CD4-positive, alpha-beta T cell (primary cell): ENCODE measurements at places on chromosomes 2 and 18.

GRCh38 chr18:63299837-63300745, 19.5 kb downstream of the BCL2 start:
- DNase-seq = no peak

GRCh38 chr2:117983040-117983439, 30.8 kb downstream of the CCDC93 start:
- DNase-seq = no peak

DNA sequence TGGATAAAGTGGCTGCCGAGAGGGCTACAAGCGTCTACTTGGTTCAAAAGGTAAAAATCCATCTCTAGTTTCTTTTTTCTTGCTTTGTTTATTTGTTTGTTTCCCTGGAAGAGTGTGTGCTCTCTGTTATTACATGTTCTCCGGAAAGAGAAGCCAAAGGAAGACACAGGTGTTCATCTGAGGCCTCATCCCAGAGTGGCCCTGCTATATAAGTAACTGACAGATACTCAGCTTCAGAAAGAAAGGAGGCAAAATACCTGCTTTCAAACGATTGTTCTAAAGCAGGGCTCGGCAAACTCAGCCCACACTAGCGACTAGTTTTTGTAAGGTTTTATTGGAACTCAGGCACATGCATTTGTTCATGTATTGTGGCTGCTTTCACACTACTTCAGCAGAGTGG, 140.0 kb upstream of the ALPP start:
- no peak for DNase-seq

DNA sequence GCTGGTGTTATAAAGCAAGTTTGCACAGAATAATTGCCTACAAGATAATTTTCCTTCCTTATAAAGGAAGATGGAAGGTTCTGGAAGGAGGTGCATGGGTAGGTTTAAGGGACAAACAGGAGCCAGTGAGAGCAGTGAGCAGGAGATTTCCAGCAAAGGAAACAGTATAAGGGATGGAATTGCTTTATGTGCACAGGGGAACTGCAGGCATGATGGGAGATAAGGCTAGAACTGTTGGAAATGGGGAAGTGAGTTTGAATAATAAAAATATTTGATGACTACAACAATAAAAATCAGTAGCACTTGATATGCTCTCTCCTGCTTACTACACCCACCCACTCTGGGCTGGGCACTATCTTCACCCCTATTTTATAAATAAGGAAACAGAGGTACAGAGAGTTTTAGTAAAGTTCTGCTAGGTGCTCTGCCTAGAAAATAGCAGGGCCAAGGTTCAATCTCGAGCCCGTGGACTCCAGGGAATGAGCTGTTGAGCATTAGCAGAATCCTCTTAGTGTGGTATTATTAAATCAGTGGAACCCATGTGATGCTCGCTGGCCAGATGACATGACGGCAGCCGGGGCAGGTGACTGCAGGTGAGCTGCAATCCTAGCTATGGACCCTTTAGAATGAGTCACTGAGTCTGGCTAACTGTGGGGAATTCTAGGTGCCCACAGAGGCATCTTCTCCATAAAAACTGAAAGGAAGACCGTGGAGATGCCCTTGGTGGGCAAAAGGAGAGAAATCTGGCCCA, 302.5 kb downstream of the PIEZO2 start:
- DNase-seq = no peak

GRCh38 chr2:40814616-40815015, 362.7 kb upstream of the SLC8A1 start:
- no peak for DNase-seq

- DNase-seq = no peak
These were observed 770.7 kb upstream of the SLC8A1 start for GRCh38 chr2:41222593-41222992.
